Hematopoietic multipotent progenitor cell treated with erythropoietin and hydrocortisone succinate and interleukin-3 and kit ligand, for 6 days (in vitro differentiated cells): ENCODE measurements at places on chromosomes 6 and 20.

- DNase-seq: no peak
Measured at GRCh38 chr6:158648682-158649131, 1.1 kb upstream of the SYTL3 start.

DNA sequence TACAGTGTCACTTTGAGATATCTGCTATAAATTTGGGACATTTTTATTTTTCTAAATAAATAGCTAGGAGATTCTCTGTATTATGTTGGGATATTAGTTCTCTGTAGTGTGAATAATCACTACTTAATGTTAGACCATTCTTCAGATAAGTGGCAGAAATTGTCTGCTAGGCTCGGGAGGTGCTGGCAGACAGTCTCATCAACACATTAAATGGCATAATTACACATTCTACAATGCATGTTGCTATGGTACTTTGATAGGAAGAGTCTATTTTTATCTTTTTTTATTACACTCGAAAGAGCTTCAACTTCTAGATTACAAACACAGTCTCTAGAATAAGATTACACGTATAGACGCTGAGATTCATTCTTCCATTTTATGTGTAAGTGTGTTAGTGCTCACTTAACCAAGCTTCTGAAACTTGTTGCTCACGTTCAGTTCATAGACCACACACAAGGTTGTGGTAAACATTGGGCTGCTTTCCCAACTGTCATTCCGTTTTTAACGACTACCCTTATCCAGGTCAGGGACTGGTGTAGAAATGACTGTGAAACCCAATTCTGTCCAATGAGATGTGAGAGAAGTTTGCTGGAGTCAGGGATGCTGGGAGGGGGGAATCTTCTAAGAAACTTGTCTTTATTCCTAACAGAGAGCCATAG lies 78.6 kb downstream of the TPBG start:
- DNase-seq: no peak

DNA sequence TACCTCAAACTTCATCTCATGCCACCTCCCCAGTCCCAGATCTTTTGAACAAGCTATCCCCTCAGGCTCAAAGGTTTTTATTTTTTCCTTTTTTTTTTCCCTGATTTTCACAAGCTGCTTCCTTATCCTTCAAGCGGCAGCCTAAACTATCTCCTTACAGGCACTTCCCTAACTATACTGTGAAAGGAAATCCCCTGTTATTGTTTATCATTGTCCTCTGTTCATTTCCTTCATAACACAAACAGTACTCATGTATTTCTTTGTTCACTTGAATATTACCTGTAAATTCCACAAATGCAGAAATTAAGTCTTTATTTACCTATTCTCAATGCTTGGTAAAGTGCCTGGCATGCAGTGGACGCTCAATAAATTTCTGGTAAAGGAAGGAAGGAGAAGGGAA lies 48.9 kb downstream of the ME1 start:
- DNase-seq: no peak

GRCh38 chr20:17895641-17896171 lies 72.9 kb downstream of the SNX5 start:
- peak; percentile 49 for DNase-seq

DNA sequence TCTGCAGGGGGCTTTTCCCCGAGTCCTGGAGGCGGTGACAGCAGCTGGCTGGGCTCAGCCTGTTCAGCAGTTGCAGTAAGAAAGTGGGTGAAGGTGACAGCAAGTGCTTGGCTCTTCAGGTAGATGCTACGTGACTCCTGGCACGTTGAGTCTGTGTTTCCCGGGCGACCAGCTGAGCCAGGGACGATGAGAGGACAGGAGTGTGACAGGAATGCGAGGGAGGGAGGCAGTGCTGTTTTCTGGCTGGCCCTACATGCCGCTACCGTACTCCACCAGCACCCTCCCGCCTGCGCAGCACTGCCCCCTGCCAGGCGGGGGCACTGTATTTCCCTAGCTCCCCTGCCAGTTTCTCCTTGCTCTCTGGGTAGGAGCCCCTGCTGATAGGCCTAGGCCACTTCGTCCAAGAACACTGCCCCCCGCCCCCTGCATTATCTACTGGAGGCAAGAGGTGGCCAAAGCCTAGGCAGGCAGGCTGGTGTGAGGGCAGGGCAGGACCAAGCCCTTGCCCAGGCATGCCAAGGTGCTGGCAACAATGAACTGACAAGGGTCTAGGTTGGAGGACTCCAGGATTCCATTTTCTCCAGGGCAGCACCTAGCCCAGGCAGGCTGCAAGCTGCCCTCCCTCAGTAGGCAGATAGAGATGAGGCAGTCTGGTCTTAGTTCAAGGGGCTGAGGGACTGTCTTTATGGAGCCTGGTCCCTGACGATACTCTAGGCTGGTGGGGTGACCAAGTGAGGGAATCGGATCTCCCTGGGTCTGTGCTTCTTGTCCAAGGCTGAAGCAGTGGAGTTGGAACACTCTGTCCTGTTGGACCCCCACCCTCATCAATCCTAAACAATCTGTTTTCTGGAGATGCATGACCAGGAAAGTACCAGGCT lies 19.2 kb downstream of the MRPS18A start:
- DNase-seq: peak; percentile 92

DNA sequence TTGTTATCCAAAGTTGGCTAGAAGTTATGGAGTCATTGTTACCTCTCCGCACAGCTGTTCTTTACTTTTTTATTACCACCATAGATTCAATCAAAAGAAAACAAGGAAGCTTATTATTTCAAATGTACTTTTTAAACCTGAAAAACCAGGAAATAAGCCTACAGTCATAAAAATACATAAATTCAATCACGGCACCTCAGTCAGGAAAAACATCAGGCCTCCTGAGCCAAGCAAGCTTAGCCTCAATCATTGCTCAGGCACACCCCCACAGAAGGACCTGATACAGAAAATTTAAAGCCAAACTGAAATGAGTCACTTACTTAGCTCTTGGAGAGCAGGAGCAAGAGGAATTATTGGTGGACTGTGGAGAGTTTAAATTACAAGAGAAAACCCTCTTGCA lies 44.3 kb downstream of the MARCKS start:
- DNase-seq: no peak

- no peak for DNase-seq
Measured at GRCh38 chr6:40542175-40542764, 44.9 kb downstream of the LRFN2 start.

GRCh38 chr6:118932421-118932820 lies 2.5 kb downstream of the MCM9 start:
- no peak for DNase-seq

DNA sequence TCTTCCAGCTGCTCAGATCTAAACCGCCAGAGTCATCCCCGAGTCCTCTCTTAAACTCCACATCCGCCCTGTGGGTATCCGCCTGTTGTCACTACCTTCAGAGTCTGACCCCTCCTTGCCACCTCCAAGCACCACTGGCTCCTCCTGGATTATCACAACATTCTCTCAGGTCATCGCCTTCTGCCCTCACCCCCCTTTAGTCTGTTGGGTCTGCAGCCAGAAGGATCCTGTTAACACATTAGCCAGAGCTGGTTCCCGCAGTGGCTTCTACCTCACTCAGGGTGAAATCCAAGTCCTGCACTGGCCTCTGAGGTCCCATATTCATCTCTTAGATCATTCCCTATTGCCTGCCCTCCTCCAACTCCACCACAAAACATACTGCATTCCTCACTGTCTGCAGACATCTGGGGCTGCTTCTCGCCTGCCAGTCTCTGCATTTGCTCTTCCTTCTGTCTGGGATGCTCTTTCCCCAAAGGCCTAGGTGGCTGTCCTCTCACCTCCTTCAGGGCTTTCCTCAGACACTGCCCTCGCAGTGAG lies 34.1 kb downstream of the TNXB start:
- no peak for DNase-seq

DNA sequence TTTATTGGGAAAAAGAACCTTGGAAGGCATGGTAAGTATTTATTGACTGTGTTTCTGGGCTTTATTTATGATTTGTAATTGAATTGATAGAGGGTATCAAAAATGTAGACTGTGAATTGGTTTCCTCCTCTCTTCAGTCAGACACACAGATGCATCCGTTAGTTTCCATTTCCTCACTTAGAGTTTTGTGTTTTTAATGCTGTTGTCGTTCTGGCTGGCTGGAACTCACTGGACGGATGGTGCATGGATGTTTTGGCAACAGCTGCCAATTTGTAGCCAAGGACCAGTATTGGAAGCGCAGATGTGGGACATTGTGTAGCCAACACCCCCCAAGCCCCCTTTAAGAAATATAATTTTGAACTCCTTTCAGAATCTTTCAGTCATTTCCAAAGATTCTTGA lies 134.5 kb downstream of the JARID2 start:
- DNase-seq: no peak

DNA sequence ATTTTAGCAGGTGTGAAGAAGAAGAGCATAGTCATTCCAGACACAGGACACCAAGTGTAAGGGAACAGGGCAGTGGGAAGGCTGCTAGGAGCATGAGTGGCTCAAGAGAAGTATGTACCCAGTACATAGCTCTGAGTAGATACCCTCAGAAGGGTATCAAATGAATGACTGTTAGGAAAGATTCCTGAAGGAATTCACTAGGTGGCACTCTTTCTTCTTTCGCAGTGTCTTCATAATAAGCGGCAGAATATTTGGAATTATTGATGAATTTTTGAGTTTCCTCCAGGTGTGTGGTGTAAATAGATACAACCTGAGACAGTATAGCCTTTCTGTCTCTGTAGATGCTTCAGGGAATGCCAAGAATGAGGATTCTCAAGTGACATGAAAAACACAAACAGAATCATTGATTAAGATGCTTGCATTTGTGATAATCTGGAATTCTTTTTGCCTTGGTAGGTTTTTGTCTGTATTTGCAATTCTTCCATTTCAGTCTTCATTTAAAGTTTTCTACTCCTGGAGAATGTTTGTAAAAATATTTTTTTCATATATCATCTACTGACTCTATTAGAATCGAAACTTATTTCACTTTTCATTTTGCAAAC lies 264.3 kb upstream of the RIMS1 start:
- DNase-seq: peak; percentile 15

DNA sequence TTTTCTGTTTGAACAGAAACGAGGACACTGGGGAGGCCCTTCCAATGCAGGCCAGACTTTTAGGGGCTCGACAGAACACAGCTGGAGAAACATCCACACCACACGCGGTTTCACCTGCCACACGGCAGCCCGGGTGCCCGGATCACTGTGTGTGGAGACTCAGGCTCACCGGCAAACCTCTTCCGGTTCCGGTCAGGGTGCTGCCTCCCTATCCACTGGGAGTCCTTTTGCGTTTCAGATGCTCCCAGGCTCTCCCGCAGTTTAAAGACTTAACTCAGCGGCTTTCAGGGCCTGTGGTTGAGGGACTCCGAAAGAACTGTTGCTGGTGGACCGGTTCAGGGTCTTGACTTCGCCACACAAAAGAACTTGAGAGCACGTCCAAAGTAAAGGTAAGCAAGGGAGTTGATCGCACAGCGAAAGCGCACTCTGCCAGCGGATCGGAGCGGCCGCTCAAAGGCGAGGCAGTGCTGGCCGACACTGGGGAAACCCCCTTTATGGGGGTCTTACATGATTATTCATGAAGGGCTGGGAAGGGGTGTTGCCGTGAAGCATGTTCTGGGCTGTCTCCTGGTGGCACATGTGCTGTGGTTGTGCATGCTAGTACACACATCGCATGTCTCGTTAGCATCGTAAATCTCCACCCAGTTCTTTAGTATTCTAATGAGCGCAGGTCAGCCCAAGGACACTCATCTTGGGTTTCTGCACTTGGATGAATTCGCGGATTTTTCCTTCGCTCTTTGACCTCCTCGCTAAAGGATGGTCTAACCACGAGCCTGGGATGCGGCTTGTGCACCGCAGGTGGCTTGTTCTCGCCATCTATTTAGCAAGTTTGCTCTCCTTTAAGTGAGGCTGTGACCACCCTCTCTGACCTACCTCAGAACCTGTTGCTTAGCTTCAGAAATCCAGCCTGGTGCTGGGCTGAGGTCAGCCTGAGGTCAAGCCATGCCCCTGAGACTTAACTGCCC lies 180.3 kb downstream of the CDH26 start:
- DNase-seq: peak; percentile 76

GRCh38 chr6:157460182-157460999 lies 79.4 kb downstream of the ZDHHC14 start:
- no peak for DNase-seq

DNA sequence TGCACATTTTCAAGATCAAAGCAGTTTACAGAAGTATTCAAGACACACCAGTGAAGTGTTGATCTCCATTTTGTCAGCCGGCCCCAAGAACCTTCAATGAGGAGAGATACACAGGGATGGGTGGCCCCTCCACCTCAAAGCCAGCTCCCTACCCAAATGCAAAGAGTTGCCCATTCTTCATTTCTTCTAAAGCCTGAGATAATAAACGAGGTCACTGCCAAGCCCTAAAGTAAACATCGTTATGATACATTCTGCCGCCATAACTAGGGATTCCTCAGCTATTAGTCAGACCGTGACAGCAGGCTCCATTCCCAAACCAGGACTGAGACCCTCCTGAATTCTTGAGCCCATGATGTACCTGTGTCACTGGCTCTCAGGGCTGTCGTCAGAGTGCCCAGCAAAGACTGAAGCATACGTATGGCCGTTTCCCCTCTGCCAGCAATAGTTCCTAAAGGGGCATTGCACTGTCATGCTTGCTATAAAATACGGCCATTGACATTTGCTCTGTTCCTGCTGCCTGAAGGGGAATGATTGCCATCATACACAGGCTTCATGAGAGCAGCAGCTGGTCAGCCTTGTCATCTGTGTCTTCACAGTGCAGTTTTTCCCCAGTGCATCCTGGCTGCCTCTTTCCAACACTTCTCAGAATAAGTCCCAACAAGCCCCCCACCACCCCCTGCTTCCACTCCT lies 41.7 kb downstream of the ISM1 start:
- no peak for DNase-seq

DNA sequence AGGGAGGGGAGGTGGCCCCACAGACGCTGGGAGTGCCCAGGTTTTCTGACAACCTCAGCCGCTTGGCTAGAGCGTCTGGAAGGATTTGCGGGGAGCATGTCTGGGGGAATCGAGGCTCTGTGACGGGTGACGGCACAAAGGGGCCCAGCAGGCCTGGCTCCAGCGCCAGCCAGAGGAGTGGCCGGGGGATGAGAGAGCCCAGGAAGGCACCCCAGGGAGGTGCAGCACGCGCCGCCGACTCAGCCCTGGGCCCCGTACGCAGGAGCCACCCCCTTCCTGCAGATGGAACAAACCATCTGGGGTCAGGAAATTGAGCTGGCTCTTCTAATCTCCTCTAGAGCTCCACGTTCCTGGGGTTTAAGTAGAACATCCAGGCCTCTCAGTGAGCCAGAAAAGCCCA lies 5.9 kb upstream of the SLCO4A1 start:
- peak; percentile 48 for DNase-seq

- DNase-seq: no peak
Measured at GRCh38 chr6:35163836-35164235, 22.7 kb upstream of the TCP11 start.

GRCh38 chr6:23635150-23635549 lies 490.9 kb upstream of the NRSN1 start:
- no peak for DNase-seq

DNA sequence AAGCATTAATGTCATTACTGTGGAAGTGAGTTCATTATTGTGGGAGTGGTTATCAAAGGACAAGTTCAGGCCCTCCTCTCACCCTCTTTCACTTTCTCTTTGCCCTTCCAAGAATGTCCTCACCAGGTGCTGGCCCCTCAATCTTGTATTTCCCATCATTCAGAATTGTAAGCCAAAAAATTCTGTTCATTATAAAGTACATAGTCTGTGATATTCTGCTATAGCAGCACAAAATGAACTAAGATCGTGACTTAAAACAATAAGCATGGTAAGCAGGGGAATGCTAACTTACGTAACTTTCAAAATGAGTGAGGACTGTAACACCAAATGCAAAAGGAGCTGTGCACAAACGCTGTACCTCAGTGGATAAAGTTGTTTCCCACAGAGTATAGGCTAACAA lies 515.7 kb upstream of the BTBD3 start:
- DNase-seq: no peak

- DNase-seq: no peak
Measured at GRCh38 chr20:14687313-14687712, 349.9 kb upstream of the FLRT3 start.

- DNase-seq: no peak
Measured at GRCh38 chr6:96142142-96142541, 126.4 kb downstream of the FUT9 start.
